ENCODE measurements at places on chromosomes 6 and 20. TPM values are rescaled to one million over a fixed set of nuclear protein-coding genes. Genes with fewer than 3 reads are reported as not detected.

DNA sequence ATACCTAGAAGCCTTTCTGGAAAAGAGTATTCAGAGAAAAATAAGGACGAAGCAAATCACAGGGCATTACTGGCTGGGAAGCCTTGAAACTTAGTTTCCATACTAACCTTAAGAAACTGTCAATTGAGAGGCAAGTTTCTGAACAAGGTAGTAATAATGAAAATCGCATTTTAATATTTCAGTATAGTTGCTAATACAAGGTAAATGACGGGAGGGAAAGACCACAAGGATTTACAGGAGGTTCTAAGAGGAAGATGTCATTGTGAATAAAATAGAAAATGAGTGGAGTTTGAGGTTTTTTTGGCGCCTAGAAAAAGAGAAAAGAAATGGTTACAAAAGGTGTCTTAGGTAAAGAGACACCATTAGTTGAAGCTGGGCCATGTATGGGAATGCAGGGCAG is 53.9 kb upstream of the AIG1 start:
- DNase-seq = no peak

DNA sequence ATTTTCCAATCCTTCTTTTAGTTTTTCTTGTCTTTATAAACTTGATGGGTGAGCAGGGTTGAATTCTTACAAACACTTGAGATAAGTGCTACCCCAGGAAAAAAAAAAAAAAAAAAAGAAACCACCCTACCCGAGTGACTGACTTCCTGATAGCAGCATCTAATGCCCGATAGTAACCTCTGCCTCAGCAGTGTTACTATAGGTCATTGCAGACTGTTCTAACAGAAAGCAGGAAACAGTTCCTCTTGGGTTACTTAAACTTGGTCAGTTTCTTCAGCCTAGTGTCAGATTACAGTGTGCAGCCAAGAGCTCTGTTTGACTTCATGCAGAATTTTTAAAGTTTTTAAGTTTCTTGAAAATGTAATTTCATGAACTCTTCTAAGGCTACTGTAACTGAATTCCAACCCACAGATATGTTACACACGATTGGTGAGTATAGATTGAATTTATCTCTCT is 2.1 kb downstream of the MYLIP start:
- DNase-seq = no peak

GRCh38 chr20:61203320-61203719 is 48.7 kb upstream of the CDH4 start:
- no peak for DNase-seq

Gene PAX1
- total RNA-seq = not detected

Gene ENPP1
- 7.9 TPM for total RNA-seq

DNA sequence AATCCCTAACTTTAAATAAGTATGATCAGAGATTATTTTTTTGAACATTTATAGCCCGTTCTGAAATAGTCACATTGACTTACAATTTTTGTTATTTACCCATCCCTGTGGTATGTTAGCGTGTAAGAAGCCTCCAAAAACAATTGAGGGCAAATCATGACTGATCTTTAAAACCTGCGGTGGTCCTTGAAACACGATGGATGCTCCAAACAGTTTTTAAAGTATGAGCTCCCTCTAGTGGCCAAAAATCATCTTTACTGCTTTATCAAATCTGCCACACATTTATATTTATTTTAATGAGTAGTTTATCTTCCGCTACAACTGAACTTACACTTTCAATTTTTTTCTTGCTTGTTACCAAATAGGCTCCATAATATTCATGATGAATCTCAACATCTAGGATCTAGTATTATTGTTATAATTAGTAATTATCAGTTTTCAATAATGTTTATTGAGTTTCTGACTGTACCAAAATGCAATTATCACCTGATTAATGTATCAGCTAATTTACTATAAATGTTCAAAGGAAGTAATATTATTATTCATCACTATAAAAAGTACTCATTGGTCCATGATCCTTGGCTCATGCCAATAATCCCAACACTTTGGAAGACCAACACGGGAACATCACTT is 52.2 kb downstream of the MARCKS start:
- no peak for DNase-seq

- no peak for DNase-seq
Observed at GRCh38 chr6:5998711-5999687, 7.7 kb downstream of the NRN1 start.

DNA sequence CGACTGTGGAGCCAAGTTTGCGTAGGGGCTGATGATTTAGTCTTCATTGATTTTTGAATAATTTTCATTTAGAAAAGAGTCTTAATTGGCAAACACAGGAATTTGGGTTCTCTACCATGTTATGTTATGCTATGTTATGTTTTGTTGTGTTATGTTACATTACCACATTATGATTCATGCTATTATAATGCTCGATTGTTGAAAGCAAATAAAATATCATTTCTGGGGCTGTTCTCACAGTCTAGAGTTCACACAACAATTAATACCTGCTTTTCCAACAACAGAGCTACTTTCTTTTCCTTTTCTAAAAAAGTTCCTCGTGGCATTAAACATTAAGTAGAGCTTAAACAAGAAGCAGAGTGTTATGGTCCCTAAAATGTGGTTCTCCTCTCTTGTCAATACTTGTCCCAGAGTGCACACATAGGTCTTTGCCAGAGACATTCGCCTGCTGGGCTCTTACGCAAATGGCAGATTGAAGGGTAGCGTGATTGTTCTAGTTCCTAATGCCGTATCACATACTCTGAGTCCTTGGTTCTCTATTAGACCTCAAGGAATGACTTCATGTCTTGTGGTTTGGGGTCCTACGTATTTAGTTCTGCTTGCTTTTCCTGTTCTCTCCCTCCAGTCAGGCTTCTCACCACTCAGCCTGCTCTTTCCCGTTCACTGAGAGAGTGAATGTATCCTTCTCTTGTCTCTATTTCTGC is 370.3 kb downstream of the CD109 start:
- DNase-seq = no peak

Gene LGSN
- total RNA-seq = not detected

Gene FUT9
- total RNA-seq = not detected

Gene C20orf96
- 1.7 TPM for total RNA-seq

Measured in esophagus muscularis mucosa (tissue), 4 donors.